ENCODE measurements at places on chromosomes 13 and 19.

DNA sequence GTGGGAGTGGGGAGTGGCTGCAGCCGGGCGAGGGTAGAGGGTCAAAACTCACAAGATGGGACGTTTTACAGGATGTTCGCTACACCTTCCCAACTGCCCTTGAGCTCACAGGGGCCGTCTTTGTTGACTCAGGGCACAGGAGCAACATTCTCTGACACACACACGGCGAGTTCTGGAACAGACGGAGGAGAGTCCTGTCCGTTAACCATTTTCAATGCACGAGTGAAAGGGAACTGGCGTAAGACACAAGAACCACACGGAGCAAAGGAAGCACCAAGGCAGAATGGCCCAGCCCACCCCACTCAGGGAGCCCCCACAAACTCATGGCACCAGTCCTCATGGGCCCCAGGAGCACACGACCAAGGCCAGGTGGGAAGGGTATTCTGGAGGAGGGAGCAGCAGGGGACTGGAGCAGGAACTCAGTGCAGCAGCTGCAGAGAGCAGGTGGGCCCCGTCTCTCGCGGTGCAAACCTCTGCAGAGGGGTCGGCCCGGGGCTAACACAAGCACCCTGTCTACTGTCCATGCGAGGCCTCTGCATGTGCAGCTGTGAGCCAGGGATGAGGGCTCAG is 37.9 kb upstream of the ISYNA1 start:
- DNase-seq, result no peak

DNA sequence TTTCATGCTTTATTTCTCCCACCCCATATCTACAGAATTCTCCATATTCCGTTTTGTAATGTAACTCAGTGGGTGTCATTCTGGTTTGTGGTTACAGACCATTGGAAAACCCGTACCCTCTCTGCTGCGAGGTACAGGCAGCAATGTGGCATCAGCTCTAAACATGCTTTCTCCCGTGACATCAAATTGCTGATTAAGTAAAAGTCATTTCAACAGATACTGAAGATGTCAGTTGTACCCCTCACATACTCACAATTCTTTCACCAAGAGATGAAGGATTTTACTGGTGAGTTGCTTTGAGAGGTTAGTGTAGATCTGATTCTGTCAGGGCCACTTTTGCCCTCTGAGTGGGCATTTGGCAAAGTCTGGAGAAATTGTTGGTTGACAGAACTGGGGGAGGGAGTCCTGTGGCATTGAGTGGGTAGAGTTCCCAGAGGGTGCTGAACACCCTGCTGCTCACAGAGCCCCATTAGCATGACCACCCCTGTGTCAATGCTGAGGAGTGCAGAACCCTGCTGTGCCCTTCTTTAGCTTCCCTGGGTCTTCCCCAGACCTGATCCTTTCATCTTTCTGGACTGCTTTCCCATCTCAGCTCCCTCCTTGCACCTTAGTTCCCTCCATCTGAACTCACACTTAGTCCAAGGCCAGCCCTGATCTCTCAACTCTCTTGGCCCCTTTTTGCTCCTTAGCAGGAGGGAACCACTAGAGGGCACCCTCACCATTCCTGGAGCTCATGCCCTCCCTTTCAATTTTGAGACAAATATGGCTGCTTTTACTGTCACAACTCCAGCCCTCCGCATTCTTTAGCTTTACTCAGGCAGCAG is 39.9 kb upstream of the CEACAM8 start:
- DNase-seq, result no peak

DNA sequence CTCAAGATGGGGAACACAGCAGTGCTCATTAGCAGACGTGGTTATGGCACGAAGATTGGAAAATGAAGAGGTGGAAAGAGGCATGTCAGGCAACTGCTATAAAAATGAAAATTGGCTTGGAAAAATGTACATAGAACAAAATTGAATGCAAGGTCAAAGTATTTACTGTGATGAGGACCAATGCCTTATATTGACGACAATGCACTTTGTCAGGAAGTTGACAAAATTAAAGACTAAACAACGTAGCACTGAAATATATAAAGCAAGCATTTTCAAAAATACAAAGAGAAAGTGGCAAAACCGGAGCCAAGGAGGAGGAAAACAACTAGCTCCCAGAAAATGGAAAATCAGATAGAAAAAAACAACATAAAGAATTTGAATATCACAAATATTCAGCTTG is 113.7 kb upstream of the SGCG start:
- DNase-seq, result no peak

DNA sequence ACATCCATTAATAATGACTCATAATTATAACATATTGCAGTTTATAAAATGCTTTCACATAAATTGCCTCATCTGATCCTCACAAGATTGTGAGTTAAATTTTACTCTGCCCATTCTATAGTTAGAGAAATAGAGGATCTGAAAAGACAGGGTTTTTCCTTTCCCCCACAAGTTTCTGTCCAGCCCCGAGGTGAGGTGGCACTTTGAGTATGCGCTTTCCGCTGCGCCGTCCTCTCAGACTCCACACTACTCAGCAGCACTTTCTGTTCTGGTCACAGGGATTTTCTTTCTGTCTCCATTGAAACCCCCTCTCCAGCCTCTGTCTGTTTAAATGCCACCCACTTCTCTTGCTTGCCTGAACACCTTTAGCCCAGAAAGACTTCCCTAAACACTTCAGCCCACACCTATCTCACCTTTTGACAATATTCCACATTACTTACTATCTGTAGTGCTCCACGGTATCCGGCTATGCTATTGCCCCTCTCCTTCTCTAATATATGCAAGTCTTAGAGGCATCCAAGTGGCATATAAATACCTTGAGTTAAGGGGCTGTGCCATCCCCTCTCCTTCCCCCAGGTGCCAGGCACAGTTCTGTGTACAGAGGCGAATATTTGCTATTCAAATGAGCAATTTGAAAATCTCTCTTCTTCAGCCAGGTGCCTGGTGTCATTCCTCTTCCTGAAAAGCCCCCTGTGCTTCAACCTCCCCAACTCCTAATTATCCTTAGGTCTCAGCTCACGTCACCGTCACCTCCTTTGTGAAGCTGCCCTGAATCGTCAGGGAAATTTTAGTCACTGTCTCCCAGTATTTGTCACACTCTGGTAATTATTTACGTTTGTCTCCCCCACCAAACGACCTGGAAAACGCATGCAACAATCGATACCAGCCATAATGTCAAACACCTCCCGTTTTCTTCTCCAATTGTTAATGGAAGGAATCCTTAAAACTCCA is 268.7 kb downstream of the NHLRC3 start:
- DNase-seq, result peak; percentile 16

DNA sequence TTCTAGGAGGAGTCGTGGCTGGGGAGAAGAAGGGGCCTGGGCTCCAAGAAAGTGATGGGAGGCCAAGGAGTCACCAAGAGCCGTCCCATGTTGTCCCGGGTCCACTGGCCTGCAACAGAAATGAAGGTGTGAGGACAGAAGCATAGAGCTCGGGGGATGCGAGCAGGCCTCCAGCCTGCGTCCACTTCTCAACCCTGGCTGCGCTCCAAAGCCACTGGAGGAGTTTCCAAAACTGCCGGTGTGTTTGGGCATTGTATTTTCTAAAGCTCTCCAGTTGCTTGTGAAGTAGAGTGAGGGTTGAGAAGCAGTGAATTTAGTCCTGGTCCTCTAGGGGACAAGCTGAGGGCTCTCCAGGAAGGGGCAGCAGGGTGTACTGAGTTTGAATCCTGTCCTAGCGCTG is 13.0 kb downstream of the FFAR2 start:
- DNase-seq, result no peak

DNA sequence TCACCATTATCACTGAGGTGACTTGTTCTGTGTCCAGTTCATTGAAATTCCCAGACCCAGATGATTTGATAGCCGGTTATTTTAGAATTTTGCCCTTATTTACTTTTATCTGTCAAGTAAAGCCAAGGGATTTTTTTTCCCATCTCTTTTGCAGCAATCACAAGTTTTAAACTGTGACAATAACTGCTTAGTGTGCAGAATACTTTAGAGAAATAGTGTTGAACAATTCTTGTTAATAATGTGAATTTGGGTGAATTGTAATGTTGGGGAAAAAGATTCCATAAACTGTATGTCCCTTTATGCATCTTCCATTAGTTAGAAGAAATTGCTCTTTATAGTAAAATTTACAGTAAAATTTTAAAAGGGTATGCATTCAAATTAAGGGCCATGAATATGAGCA is 79.5 kb downstream of the SLITRK6 start:
- no peak for DNase-seq

GRCh38 chr13:67330149-67330548 is 100.0 kb upstream of the PCDH9 start:
- no peak for DNase-seq

DNA sequence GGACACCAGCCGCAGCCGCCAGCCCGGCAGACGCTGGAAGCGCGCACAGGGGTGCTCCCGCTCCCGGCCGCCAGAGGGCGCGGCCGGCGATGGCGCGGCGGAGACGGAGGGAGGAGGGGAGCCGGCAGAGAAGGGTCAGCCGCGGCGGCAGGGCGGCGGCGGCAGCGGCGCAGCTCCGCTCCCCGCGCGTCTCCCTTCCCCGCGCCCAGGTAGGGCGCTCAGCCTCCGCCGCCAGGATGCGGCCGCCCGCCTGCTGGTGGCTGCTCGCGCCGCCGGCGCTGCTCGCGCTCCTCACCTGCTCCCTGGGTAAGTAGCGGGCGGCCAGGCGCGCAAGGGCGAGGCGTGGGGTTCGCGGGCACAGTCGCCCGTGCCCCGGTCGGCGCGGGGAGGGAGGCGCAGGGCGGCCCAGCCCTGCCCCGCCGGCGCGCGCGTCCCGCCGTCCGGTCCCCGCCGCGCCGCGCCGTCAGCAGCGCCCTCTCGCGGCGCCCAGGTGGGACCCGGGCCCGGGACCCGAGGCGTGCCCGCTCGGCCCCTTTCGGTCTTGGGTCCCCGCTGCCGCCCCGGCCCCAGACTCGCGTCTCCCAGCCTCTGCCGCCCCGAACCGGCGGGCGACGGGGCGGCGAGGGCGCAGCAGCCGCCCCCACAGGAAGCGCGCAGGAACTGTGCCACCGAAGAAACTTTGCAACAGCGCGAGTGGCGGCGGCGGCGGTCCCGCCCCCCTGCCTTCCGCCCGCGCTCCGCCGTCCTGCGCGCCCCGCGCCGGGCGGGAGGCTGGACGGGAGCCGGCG is at the start of gene B3GLCT:
Gene B3GLCT (plus strand): TSS at position 127 of the 788 bp plus-strand sequence. CDS start 110 bp downstream, at position 237.
- DNase-seq, result peak; percentile 57

GRCh38 chr13:112466132-112467058 is 90.2 kb downstream of the SPACA7 start:
- DNase-seq, result no peak

GRCh38 chr13:51222037-51222685 is at the start of gene FAM124A:
FAM124A (plus strand) TSS chr13:51222398; CDS start chr13:51222502, 104 bp downstream.
- DNase-seq, result no peak

DNA sequence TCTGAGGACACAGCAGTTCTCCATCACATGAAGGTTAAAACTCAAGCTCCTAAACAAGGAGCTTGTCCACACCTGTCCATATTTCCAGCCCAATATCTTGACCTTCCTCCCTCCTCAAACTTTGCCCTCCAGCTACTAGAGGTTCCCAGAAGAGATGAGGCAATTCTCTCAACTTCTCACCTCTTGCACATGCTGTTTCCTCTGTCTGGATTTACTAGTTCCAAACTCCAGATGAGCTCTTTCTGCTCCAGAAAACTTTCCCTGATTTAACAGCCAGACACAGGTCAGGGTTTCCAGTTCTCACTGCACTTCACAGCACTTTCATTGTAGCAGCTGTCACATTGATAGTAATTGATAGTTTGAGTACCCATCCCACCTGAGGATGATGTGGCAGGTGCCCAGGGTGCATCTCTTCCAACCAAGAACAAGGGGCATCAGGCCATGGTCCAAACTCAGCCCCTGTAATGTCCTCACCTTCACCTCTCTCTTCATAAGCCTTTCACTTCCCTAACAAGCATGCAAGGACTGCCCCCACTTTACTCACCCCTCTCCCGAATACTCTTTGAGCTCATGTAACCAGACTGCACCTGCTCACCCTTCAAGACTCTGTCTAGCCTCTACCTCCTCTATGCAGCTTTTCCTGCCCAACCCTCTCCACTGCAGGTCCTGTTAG is 3.0 kb upstream of the WDFY2 start:
- DNase-seq, result no peak

DNA sequence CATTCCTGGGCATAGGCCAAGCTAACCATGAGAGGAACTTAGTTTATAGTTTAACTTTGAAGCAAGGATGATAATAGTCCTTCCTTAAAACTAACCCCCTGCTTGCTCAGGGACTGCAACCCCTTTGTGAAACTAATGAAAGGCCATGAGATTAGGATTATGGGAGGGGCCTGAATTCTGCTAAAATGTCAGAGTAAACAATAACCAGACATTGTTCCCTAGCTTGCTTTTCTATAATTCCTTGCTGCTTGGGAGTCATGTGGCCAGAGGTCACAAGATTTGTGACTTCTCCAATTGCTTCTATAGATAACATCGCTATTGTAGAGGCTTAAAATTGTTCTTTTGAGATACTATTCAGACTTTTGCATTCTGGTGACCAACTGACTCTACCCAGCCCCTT is 634.0 kb downstream of the TBC1D4 start:
- no peak for DNase-seq

- no peak for DNase-seq
Measured at GRCh38 chr13:66301006-66301405, 929.1 kb downstream of the PCDH9 start.

- no peak for DNase-seq
Measured at GRCh38 chr13:82356667-82357410, 1525.4 kb downstream of the SLITRK1 start.

GRCh38 chr13:33057019-33057780 is 41.0 kb downstream of the KL start:
- DNase-seq, result peak; percentile 10

DNA sequence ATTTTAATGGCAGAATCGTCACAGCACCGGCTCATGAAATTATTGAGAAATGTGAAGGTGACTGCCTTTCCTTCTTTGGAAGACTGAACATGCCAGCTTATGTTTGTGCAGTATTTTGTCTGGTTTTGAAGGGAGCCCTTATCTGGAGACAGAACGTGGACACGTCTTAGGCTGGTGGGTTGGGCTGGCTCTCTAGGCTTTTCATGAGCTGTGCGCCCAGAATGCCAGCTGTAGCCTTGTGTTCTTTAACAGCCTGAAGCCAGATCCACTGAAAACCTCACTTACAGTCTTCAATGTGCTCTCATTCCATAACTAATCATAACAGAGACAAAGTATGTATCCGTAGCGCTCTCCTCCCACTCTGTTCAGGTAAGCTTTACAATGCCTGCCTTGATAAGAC is 184.4 kb upstream of the HTR2A start:
- DNase-seq, result no peak

DNA sequence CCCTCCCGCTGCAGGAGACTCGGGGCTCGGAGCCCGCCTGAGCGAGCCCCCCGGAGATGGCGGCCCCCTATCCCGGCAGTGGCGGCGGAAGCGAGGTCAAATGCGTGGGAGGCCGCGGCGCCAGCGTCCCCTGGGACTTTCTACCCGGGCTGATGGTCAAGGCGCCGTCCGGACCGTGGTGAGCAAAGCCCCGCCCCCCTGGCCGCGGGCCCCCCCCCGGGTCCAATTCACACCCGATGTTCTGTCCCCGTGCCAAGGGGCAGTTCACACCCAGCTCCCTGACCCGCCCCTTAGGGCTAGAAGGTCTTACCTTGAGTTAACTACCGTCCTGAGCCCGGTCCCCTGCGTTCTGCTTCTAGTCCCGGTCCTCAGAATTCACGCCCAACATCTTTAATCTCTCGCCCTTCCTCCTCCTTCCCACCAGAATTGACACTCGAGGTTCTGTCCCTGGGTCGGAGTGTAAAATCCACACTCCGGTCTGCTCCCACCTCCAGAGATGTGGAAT is 1.4 kb downstream of the NPAS1 start:
- DNase-seq, result no peak

GRCh38 chr19:17795495-17795856 is 538 bp downstream of the B3GNT3 start:
- DNase-seq, result no peak

All from T-helper 1 cell (primary cell).